ENCODE measurements at places on chromosomes 3 and 15.

GRCh38 chr15:65827065-65827464 is 35.0 kb upstream of the DENND4A start:
- no peak for DNase-seq

- no peak for DNase-seq
Measured at GRCh38 chr15:72838311-72838731, 54.8 kb upstream of the ADPGK start.

- DNase-seq, result no peak
Measured at GRCh38 chr3:32109256-32109655, 2.8 kb downstream of the GPD1L start.

DNA sequence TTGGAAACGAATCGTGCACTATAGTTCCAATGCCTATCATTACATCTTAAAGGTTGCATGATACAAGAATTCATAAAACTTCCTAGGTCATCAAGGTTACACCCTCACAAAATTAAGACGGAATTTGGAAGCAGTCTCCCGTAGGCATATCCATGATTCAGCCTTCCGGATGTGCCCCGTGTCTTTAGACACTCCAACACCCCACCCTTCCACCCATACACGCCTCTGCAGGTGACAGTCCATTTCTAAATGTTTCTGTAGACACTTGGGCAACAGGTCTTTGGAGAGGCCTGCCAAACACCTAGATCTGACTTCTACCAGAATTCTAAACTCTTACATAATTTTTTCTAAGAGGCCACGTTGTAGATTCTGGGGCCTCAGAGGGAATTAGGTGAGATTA is 49.8 kb downstream of the LDHAL6B start:
- no peak for DNase-seq

- DNase-seq, result no peak
Measured at GRCh38 chr3:52090933-52091468, 34.6 kb upstream of the DUSP7 start.

DNA sequence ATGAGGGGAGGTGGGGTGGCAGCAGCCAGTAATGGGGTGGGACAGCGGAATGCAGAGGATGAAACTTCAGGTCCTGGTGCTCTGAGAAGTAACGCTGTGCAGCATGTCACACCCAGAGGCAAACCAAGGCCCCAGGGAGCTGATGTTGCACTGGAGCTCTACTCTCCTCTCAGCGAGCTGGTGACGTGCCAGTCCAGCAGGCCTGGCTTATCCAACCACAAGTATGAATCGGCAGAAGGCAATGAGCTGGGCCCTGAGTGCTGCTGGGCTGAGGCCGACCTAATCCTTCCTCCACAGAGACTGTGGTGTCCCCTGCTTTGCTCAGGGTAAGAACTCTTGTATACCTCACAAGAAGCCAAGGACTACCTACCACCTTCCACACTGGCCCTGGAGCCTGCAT is 30.5 kb downstream of the CD86 start:
- DNase-seq, result no peak

GRCh38 chr3:49461443-49462171 is 8.5 kb upstream of the DAG1 start:
- DNase-seq, result no peak

GRCh38 chr15:43977072-43977884 is 150.5 kb downstream of the WDR76 start:
- no peak for DNase-seq

DNA sequence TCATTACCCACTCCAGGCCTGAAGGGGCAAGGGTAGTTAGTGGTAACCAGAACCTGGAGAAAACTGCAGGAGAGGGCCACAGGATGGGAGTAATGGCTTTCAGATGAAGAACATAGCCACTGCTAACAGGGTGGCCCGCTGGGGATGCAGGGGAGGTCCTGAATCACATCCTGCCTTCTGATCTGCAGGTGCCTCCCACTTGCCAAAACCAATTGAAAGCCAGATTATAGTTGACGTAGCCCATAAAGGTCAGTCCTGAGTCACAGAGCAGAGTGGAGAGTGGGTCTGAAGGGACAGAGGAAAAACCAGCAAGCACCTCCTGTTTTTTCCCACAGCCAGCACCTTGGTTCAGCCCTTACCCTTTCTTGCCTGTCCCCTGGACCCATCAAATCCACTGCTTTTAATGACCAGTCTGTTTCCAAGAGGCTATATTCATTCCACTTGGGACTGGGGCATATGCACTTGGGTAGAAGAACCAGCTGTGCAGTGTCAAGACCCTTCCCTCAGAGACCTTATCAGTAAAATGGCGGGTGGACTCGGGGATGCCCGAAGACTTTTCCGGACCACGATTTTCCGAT is 646 bp upstream of the SLC35G2 start:
- no peak for DNase-seq

DNA sequence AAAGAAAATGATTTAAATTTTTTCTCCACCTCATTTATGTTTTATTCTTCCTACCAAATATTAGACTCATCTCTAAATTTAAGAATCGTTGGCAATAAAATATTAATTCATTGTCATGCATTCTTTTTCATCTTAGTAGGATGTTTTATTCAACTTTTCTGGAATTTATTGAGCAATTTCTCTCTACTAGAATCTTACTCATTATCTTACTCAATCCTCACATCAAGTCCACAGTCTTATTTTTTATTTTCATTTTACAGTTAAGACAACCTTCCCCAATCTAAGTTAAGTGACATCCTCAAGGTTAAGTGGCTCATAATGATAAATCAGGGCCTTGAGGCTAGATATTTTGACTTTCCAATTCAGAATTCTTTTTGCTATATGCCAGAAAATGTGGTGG is 15.9 kb upstream of the ALDH1A2 start:
- DNase-seq, result no peak

GRCh38 chr3:109072194-109072593 is 45.7 kb downstream of the MORC1 start:
- DNase-seq, result no peak

GRCh38 chr15:73518876-73519733 is 76.1 kb downstream of the REC114 start:
- DNase-seq, result no peak

GRCh38 chr3:161291191-161291901 is 70.2 kb downstream of the NMD3 start:
- DNase-seq, result no peak

DNA sequence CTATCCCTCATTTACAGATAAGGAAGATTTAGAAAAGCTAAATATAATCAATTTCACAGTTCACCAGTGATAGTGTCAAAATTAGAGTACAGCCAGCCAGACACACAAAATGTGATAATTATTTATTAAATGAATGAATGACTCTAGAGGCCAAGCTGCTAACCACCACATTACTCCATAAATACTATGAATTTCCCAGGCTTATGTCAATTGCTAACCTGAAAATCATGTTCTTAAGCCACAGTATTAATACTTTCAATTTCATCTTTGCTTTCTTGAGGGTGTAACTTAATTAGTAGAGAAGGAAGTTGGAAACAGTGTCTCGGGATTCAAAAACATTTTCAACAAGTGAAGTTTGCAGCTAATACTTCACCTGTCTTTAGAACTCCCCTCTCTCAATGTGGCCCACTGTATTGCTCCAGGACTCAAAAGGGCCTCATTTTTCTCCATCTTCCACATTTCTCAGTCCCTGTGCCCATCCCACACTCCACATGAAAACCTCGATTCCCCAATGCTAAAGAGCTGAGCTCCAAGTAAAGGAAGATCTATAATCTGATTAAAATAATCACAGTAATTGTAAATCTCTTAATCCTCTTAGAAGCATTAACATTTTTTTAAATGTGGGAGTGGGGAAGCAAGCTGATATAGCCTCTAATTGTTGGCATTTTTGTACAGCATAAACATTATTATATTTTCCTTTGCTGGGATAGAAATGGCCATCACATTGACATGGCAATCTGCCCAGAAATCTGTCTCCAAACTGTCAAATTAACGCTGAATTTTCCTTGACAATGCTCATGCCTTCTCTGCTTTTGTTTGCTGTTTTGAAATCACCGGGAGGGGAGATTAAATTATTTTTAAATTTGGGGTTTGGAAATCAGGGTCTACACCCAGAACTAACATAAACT is 765.1 kb downstream of the ROBO1 start:
- no peak for DNase-seq

GRCh38 chr3:113947372-113948014 is at the start of gene ZDHHC23:
TSS of gene ZDHHC23 (plus strand) at chr3:113948013. CDS start at chr3:113948803, 790 bp downstream.
- DNase-seq, result peak; percentile 4

GRCh38 chr15:100266166-100266565 is 75.6 kb downstream of the ADAMTS17 start:
- no peak for DNase-seq

- no peak for DNase-seq
Measured at GRCh38 chr15:36370051-36370730, 209.2 kb upstream of the CDIN1 start.

DNA sequence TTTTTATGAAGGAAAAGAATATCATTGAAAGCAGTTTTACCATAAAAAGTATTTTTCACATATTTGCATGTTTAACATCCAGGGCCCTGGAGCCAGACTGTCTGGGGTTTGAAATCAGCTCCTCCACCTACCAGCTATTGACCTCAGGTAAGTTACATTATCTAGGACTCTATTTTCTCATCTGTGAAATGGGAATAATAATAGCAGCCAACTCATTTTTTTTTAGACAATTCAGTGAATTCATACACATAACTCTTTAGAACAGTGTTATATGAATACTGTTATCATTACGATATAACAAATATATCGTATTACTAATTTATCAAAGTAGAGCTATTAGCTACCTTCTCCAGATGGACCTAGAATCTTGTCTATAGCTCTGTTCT is 21.3 kb downstream of the MDFIC2 start:
- DNase-seq, result no peak

DNA sequence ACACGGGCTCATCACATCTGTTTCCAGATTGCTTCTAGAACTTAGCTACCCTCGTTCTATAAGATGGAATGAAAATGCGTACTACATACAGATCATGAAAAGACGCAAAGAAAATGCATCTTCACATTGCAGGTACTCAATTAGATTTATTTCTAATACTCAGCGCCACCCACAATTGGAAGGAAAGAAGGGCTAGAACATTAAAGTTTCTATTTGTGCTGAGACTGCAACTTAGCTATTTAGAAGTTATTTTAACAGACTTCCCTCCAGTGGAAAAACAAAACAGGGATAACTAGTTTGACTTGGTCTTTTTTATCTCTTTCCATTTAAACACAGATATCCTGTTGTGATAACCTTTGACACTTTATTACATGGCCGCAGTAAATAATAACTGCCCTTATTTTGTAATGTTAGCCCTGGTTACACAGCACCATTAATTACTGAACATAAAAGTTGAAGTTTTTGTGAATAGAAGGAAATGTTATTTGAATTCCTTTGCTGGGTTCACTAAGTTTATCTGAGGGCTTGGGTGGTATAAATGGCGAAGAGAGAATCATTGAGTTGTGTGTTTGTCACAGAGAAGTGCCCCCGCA is 86.9 kb upstream of the SLC25A26 start:
- no peak for DNase-seq

- no peak for DNase-seq
Measured at GRCh38 chr15:101545548-101546505, 56.3 kb upstream of the PCSK6 start.

- DNase-seq, result no peak
Measured at GRCh38 chr3:42749753-42750231, 23.3 kb downstream of the CCDC13 start.

- no peak for DNase-seq
Measured at GRCh38 chr3:175598740-175599139, 739.6 kb downstream of the NAALADL2 start.

DNA sequence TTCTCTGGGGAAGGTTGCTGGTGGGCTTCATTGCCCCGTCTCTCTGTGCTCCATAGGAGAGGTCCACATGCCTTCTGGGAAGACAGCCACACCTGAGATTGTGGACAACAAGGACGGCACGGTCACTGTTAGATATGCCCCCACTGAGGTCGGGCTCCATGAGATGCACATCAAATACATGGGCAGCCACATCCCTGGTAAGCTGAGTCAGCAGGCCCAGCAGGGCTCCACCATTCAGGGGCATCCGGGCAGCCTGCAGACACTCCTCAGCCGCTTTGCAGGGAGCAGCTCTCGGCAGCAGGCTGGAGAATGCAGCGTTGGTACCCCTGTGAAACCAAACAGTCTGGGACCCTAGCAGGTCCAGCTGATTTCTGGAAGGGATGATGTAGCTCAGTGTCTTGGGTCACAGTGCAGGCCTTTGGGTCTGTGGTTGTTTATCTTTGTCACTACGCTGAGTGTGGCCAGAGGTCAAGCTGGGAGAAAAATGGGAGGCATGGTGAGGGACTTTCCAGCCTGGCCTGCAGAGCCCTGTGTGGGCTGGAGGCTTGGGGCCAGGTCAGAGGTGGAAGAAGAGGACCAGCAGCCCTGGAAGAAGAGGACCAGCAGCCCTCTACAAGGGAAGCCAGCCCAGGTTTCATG is 67.2 kb downstream of the DNASE1L3 start:
- DNase-seq, result no peak

DNA sequence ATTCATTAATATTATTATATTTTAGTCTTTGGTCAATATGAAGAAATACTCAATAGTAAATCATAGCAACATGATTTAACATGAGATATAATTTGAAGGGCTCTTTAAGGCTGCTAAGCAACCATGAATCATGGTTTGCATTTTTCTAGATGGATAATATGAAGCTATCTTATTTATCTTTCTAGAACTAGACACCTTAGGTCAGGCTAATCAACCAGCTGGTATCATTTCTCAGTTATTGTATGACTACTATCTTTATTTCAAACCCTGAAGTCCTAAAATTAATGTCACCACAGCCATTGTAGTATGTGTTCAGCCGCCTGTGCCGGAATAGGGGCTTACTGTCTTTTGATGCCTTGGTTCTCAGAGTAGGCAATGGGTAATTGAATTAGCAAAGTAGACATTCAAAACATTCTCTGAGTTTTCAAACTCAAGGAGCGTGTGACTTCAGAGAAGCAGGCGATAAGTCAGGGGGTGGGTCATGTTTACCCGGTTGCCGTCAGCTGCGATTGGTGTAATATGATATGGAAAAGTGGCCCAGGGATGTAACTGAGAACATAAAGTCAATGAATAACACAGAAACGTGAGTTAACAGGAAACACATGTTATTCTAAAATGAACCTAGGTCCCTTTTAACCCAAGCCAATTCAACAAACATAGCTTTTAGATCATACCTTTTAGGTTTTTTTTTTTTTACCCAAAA is 93.4 kb upstream of the CTDSPL start:
- DNase-seq, result peak; percentile 34

DNA sequence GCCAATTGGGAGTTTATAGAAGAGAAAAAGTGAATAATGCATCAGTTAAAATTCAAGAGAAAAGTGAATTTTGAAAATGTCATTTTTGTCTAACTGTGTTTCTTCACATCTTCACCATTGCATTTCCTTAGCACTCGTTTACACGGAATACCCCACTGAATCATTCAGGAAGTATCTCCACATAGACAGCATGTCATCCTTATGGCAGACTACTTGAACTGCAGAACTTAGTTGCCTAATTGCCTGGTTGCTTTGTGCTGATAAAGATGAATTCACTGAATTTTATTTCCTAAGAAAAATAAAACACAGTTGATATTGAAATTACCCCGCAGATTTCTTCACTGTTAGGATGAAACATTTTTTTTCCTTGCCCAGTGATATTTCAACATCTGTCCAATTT is 627.1 kb downstream of the ROBO1 start:
- no peak for DNase-seq

- no peak for DNase-seq
Measured at GRCh38 chr3:47512416-47513124, 942 bp downstream of the ELP6 start.

GRCh38 chr15:89472785-89473256 is 23.6 kb downstream of the RHCG start:
- peak; percentile 4 for DNase-seq

- no peak for DNase-seq
Measured at GRCh38 chr15:98018761-98019351, 58.4 kb downstream of the ARRDC4 start.
